ENCODE measurements at places on chromosomes 11 and 22. TPM values are rescaled to one million over a fixed set of nuclear protein-coding genes. Genes with fewer than 3 reads are reported as not detected.

The LRP5 gene
- total RNA-seq, result 146 TPM

The SLC29A2 gene
- total RNA-seq, result 1.3 TPM

The RNF141 gene
- 25.1 TPM for total RNA-seq

The SLC22A9 gene
- total RNA-seq, result not detected

The VSIG2 gene
- total RNA-seq, result 1.1 TPM

The NUMA1 gene
- total RNA-seq, result 164 TPM

The TTC17 gene
- total RNA-seq, result 37.7 TPM

The FADS1 gene
- 35.7 TPM for total RNA-seq

The CST6 gene
- 0.49 TPM for total RNA-seq

The CCDC88B gene
- 2.4 TPM for total RNA-seq

The OR5J2 gene
- total RNA-seq, result not detected

The OR52H1 gene
- 0.38 TPM for total RNA-seq

The KRTAP5-1 gene
- total RNA-seq, result not detected

The HSPB2 gene
- not detected for total RNA-seq

The FAM168A gene
- 5.3 TPM for total RNA-seq

The OR2AG2 gene
- under 0.01 TPM for total RNA-seq

The APOA1 gene
- not detected for total RNA-seq

The APOL1 gene
- 58.3 TPM for total RNA-seq

The UBTFL1 gene
- not detected for total RNA-seq

The LAYN gene
- 19.9 TPM for total RNA-seq

The TRIM49 gene
- total RNA-seq, result not detected

The PHOX2A gene
- not detected for total RNA-seq

The PANX3 gene
- not detected for total RNA-seq

The NLRP6 gene
- not detected for total RNA-seq

The CNGA4 gene
- total RNA-seq, result not detected

The NCAM1 gene
- total RNA-seq, result 0.65 TPM

The KCNK7 gene
- total RNA-seq, result under 0.01 TPM

The MAP6 gene
- 0.32 TPM for total RNA-seq

The LYVE1 gene
- total RNA-seq, result 1.4 TPM

The VPREB1 gene
- total RNA-seq, result not detected

The SMIM35 gene
- not detected for total RNA-seq

The PRR33 gene
- total RNA-seq, result not detected

The OSBP2 gene
- 3.9 TPM for total RNA-seq

The TMEM132A gene
- 137 TPM for total RNA-seq

The NDUFS3 gene
- total RNA-seq, result 58.1 TPM

The APOL4 gene
- total RNA-seq, result 6.0 TPM

The MYO7A gene
- total RNA-seq, result 3.7 TPM

The OR51B2 gene
- not detected for total RNA-seq

The CD44 gene
- total RNA-seq, result 19.1 TPM

The PLEKHB1 gene
- total RNA-seq, result 1.6 TPM

The SCN3B gene
- 2.3 TPM for total RNA-seq

The CACNA1I gene
- not detected for total RNA-seq

The FDX1 gene
- 6.8 TPM for total RNA-seq

The GLB1L3 gene
- total RNA-seq, result not detected

The LRRN4CL gene
- under 0.01 TPM for total RNA-seq

The TBX1 gene
- total RNA-seq, result 98.6 TPM

The HEPN1 gene
- total RNA-seq, result not detected

The TMEM151A gene
- under 0.01 TPM for total RNA-seq

The PHF21A gene
- total RNA-seq, result 5.8 TPM
